Lower lobe of right lung (tissue), 2 donors: ENCODE measurements at places on chromosomes 12 and 14. TPM values are rescaled to one million over a fixed set of nuclear protein-coding genes. Genes with fewer than 3 reads are reported as not detected.

GRCh38 chr12:10214895-10215267, 2.2 kb downstream of the GABARAPL1 start:
- peak overlapping the region; percentile 99 for H3K27ac ChIP-seq
- no peak for DNase-seq
- peak overlapping the region; percentile 81 for H3K4me3 ChIP-seq
- peaks cover 33% of the 10 kb centered on the region for H3K4me1 ChIP-seq
- H3K36me3 ChIP-seq, result peaks cover 23% of the 10 kb centered on the region
- H3K27me3 ChIP-seq, result no peaks in the 10 kb centered on the region

- no peaks in the 10 kb centered on the region for H3K4me1 ChIP-seq
- H3K4me3 ChIP-seq, result no peak overlapping the region
- H3K36me3 ChIP-seq, result no peaks in the 10 kb centered on the region
- H3K27ac ChIP-seq, result no peak overlapping the region
- DNase-seq, result no peak
Observed at GRCh38 chr14:28709571-28710305, 56.8 kb upstream of the FOXG1 start.

- H3K4me3 ChIP-seq, result no peak overlapping the region
- DNase-seq, result no peak
Observed at GRCh38 chr12:59055204-59055860, 135.0 kb upstream of the LRIG3 start.

- H3K4me3 ChIP-seq, result no peak overlapping the region
- peaks cover 13% of the 10 kb centered on the region for H3K4me1 ChIP-seq
Observed at GRCh38 chr12:50326590-50327284, 43.4 kb upstream of the LIMA1 start.

GRCh38 chr14:90785471-90785870, 30.8 kb downstream of the TTC7B start:
- H3K4me3 ChIP-seq, result no peak overlapping the region
- peaks cover 8% of the 10 kb centered on the region for H3K36me3 ChIP-seq
- H3K27me3 ChIP-seq, result no peaks in the 10 kb centered on the region
- no peaks in the 10 kb centered on the region for H3K4me1 ChIP-seq
- H3K27ac ChIP-seq, result no peak overlapping the region
- no peak for DNase-seq

GRCh38 chr12:96091833-96092232, 56.4 kb upstream of the LTA4H start:
- H3K27ac ChIP-seq, result no peak overlapping the region
- no peak overlapping the region for H3K4me3 ChIP-seq
- DNase-seq, result no peak
- no peaks in the 10 kb centered on the region for H3K27me3 ChIP-seq
- no peaks in the 10 kb centered on the region for H3K4me1 ChIP-seq
- H3K36me3 ChIP-seq, result no peaks in the 10 kb centered on the region

GRCh38 chr12:106459534-106459933, 102.0 kb downstream of the POLR3B start:
- DNase-seq, result no peak
- H3K4me3 ChIP-seq, result no peak overlapping the region
- no peaks in the 10 kb centered on the region for H3K4me1 ChIP-seq
- H3K27ac ChIP-seq, result no peak overlapping the region
- no peaks in the 10 kb centered on the region for H3K27me3 ChIP-seq
- H3K36me3 ChIP-seq, result peaks cover 45% of the 10 kb centered on the region

DNA sequence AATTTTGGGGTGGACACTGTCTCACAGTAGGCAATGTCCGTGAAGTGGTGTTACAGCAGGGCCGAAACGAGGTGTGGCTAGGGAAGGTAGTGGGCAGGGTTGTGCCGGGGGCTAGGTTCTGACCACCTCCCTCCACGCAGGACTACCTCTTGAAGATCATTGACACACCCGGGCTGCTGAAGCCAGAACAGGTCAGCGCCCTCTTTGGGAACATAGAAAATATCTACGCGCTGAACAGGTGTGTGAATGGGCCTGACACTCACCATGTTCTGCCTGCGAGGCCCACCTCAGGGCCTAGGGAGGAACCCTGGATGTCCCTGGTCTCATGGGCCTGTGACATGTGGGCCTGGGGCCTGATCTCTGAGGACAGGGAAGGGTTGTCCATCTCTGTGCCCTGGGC, 24.6 kb downstream of the PLEKHG3 start:
- H3K27ac ChIP-seq, result no peak overlapping the region
- no peak overlapping the region for H3K4me3 ChIP-seq
- DNase-seq, result no peak

- no peaks in the 10 kb centered on the region for H3K36me3 ChIP-seq
- H3K27ac ChIP-seq, result no peak overlapping the region
- no peaks in the 10 kb centered on the region for H3K27me3 ChIP-seq
- DNase-seq, result no peak
- no peak overlapping the region for H3K4me3 ChIP-seq
Observed at GRCh38 chr12:14138495-14138894, 157.1 kb upstream of the GRIN2B start.

SLC2A3 gene
- total RNA-seq, result 133 TPM

TMCC3 gene
- 9.7 TPM for total RNA-seq

PPFIA2 gene
- 0.83 TPM for total RNA-seq

GSG1 gene
- not detected for total RNA-seq

PTPN6 gene
- 209 TPM for total RNA-seq

ZDHHC22 gene
- total RNA-seq, result not detected

AQP6 gene
- 0.09 TPM for total RNA-seq
